ENCODE measurements at places on chromosomes 5 and 9.

DNA sequence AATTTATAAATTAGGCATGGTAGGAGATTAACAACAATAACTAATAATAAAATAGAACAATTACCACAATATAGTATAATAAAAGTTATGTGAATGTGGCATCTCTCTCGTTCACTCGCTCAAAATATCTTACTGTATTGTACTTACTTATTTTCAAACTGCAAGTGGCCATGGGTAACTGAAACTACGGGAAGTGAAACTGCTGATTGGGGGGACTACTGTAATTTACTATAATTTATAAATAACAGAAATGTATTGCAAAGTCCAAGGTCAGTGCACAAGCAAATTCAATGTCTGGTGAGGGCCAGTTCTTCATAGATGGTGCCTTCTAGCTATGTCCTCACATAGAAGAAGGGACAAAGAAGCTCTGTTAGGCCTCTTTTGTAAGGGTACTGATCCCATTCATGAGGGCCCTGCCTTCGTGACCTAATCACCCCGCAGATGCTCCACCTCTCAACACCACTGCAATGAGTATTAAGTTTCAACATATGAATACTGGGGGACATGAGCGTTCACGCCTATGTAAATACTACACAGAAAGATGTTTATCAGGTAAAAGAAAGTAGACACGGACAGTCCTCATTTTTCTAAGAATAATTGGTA, 39.0 kb downstream of the KCNIP1 start:
- no peak for DNase-seq

DNA sequence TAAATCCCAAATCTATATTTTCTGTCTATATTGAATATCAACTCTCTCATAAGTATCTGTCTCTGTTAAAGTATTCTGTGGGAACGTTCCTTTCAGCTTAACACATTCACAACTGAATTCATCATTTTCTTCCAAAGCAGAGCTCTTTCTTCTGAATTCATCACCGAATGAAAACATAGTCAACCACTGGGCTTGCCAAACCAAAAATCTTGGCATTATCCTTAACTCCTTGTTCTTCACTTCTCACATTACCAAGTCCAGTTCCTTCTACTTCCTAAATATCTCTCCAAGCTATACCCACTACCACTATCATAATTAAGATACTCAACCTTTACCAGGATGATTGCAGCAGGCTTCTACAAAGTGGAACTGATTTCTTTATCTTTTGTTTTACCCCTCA, 559.8 kb downstream of the MAT2B start:
- no peak for DNase-seq

- no peak for DNase-seq
Observed at GRCh38 chr9:106020186-106020585, 325.8 kb downstream of the TMEM38B start.

- DNase-seq: no peak
Observed at GRCh38 chr5:642481-642880, 30.3 kb downstream of the CEP72 start.
